ENCODE measurements at places on chromosomes 3 and 15.

DNA sequence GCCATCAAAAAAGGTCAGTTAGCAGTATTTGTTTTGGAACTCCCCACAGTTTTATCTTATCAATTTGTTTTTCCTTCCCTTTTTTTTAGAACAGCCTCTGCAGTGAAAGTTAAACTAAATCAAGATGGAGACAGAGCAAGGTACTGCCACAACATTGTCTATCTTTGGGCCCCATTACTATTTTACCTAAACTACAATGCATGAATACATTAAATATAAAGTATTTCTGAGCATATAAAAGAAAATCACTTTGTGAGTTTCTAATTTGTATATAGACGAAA lies 139.5 kb downstream of the MEIS2 start:
- no peak for DNase-seq
- no peak overlapping the region for H3K4me3 ChIP-seq
- no peaks in the 10 kb centered on the region for H3K4me1 ChIP-seq
- no peaks in the 10 kb centered on the region for H3K36me3 ChIP-seq

DNA sequence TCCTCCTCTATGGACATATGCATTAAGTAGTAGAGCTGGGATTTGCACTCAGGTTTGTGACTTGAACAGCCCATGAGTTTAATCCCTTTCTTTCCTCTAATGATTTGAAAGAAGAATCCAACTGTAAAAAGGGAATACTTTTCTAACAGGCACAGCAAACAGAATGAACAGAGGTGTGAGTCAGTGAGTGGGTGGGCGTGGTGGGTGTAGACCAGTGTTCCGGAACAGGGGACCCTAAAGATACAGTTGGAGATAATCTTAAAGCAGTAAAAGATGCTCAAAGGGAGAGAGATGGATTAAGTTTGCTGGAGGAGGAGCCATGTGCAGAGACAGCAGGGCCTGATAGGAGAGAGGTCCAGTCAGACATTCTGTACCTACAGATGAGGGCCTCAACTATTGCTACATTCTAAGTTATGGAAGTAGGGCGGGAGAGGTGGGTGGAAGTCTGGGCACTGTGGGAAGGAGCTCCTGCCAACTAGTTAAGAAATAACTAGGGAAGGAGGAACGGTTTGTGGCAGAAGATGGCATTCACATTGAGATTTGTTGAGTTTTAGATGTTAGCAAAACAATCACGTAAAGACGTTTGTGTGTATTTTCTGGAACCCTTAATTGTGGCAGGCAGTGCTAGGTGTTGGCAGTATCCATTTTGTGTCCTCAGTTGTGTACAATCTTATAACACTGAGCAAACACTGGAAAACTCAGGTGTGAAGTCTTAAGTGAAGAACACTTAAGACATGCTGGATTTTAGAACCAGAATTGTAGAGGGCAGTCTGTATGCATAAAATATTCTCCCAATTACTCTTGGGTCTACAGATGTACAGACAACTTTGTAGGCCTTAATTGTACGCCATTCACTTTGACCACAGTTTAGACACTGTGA lies 511.0 kb downstream of the GRM7 start:
- H3K36me3 ChIP-seq: no peaks in the 10 kb centered on the region
- DNase-seq: no peak
- H3K4me1 ChIP-seq: no peaks in the 10 kb centered on the region
- no peaks in the 10 kb centered on the region for H3K27me3 ChIP-seq
- no peak overlapping the region for H3K4me3 ChIP-seq

- no peaks in the 10 kb centered on the region for H3K36me3 ChIP-seq
- no peak overlapping the region for H3K4me3 ChIP-seq
- no peaks in the 10 kb centered on the region for H3K4me1 ChIP-seq
- DNase-seq: no peak
Observed at GRCh38 chr3:105580296-105580965, 213.7 kb downstream of the ALCAM start.

GRCh38 chr15:95085056-95085455 lies 853.7 kb downstream of the MCTP2 start:
- H3K27me3 ChIP-seq: no peaks in the 10 kb centered on the region
- no peaks in the 10 kb centered on the region for H3K36me3 ChIP-seq
- H3K4me3 ChIP-seq: no peak overlapping the region

DNA sequence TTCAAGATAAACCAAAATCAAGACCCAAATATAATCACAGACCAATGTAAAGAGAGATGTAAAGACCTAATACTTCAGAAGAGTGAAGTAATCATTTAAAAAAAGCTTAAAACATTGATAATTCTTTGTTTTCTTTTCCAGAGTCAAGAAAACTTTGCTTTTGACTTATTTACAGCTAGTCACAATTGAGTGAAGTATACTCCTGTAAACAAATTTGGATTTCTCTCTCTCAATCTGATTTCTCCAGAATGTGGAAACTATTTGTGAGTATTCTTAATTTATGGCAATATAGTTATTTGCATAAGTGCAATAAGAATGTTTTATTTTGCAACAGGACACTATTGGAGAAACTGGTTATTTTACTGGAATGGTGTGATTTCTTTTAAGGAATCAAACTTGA lies 43.7 kb upstream of the ZBTB20 start:
- no peak overlapping the region for H3K27ac ChIP-seq
- no peaks in the 10 kb centered on the region for H3K27me3 ChIP-seq
- DNase-seq: no peak
- peaks cover 3% of the 10 kb centered on the region for H3K36me3 ChIP-seq
- H3K4me1 ChIP-seq: no peaks in the 10 kb centered on the region
- H3K4me3 ChIP-seq: no peak overlapping the region

DNA sequence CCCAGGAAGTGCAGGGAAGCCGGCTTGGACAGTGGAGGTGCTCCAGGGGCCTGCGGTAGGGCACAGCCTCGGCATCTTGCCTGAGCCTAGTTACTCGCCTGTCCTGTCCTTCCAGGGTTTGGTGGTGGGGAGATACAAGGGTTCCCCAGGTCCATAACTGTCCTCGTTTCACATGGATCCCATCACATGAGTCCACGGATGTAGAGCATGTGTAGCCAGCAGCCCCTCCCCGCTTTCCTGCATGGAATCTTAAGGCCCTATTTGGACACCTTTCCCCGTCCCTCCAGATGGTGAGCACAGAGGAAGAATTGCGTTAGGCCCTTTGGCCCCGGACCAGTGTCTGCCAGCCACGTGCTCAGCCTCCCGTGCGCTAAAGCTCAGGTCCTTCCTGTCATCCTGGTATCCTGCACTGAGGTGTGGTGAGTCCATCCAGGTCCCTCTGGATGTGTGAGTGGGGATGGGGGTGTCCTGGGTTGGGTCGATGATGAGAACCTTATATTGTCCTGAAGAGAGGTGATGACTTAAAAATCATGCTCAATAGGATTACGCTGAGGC lies 230.4 kb downstream of the SNRPN start:
- H3K27me3 ChIP-seq: no peaks in the 10 kb centered on the region
- DNase-seq: no peak
- peaks cover 5% of the 10 kb centered on the region for H3K36me3 ChIP-seq
- no peak overlapping the region for H3K27ac ChIP-seq
- no peak overlapping the region for H3K4me3 ChIP-seq

GRCh38 chr3:138547342-138547975 lies 46.6 kb downstream of the CEP70 start:
- no peaks in the 10 kb centered on the region for H3K27me3 ChIP-seq
- no peak for DNase-seq
- peak overlapping the region; percentile 43 for H3K27ac ChIP-seq
- H3K36me3 ChIP-seq: peaks cover 41% of the 10 kb centered on the region
- no peak overlapping the region for H3K4me3 ChIP-seq

DNA sequence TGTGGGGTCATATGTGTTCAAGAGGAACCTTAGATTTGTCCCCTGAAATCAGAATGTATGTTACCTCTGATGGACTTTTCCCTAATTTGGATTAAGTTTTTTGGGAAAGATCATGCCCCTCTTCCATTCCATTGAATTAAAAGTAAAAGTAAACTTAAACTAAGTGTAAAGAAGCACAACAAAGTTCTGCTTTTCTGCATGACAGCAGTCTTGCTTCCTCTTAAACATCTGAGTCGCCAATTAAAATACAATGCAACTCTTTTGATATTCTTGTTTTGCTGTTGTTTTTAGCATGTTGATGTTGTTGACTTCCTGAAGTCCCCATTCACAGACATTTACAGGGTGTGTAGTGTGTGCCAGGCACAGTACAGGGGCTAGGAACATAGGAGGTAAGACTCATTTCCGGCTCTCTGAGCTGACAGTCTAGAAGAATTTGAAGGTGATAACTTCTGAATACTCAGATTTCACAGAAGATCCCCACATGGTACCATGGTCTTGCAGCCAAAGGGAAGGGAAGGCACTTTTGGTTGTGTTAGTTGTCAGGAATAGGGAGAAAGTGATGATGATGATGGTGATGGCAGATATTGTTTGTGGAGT lies 45.0 kb downstream of the USP13 start:
- H3K4me1 ChIP-seq: peaks cover 4% of the 10 kb centered on the region
- H3K4me3 ChIP-seq: no peak overlapping the region
- DNase-seq: no peak
- peaks cover 3% of the 10 kb centered on the region for H3K36me3 ChIP-seq

- H3K4me1 ChIP-seq: peaks cover 33% of the 10 kb centered on the region
- no peak overlapping the region for H3K4me3 ChIP-seq
- DNase-seq: no peak
- peaks cover 6% of the 10 kb centered on the region for H3K36me3 ChIP-seq
- H3K27me3 ChIP-seq: no peaks in the 10 kb centered on the region
Observed at GRCh38 chr3:188234132-188234531, 80.2 kb downstream of the LPP start.

- H3K27me3 ChIP-seq: no peaks in the 10 kb centered on the region
- H3K4me1 ChIP-seq: no peaks in the 10 kb centered on the region
- DNase-seq: no peak
- no peak overlapping the region for H3K4me3 ChIP-seq
- no peak overlapping the region for H3K27ac ChIP-seq
Observed at GRCh38 chr3:109125902-109126301, 8.0 kb upstream of the MORC1 start.

DNA sequence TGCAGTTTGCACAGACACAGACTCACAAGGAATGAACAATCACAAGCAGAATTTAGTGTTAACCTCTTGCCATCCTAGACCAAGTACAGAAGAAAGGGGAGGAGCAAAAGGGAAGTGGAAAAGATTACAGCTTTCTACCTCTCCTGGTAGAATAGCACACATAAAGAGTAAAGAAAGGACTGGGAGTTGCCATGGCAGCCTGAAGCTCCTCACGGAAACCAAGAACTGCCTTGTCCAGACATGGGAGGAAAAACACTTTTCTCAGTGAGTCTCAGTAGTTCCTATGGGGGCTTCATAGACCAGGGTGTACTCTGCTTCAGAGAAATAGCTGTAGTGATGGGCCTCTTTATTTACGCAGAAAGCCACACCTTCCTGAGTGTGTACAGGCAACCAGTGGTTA lies 114.7 kb upstream of the GAP43 start:
- H3K27me3 ChIP-seq: peaks cover 63% of the 10 kb centered on the region
- peaks cover 8% of the 10 kb centered on the region for H3K36me3 ChIP-seq
- DNase-seq: no peak
- no peak overlapping the region for H3K4me3 ChIP-seq

- no peak overlapping the region for H3K27ac ChIP-seq
- no peaks in the 10 kb centered on the region for H3K4me1 ChIP-seq
- no peaks in the 10 kb centered on the region for H3K36me3 ChIP-seq
Observed at GRCh38 chr3:124014366-124014942, 22.5 kb upstream of the ROPN1 start.

DNA sequence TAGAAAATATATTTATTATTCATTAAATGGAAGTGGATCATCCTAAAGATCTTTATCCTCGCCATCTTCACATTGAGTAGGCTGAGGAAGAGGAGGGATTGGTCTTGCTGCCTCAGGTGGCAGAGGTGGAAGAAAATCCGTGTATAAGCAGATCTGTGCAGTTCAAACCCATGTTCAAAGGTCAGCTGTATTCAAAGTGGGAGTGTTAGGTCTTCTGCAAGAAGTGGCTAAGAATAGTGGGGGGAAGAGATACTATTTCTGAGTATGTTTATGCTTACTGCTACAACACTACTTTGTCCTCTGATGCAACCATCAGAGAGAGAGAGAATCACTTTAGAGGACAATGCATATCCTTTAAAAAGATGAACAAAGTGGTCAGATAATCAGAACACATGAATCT lies 39.5 kb downstream of the YEATS2 start:
- no peak for DNase-seq
- no peak overlapping the region for H3K4me3 ChIP-seq
- no peaks in the 10 kb centered on the region for H3K27me3 ChIP-seq
- peaks cover 6% of the 10 kb centered on the region for H3K36me3 ChIP-seq
- H3K4me1 ChIP-seq: peaks cover 6% of the 10 kb centered on the region

DNA sequence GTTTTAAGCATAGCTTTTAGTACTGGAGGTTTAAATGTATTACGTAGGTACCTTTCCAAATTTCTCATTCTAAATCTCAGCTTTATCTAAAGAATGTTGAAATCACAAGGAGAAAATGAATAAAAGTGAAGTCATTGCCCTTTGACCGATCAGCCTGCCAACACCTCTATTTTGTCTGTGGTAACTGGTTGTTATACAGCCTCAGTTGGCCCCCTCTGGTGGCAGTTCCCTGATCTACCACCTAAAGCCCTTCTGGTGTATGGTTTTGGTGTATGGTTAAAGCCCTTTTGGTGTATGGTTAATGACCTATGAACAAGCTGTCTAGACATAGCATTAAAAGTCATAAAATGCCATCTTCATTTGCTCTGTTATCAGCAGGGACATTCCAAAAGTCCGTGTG lies 378.2 kb upstream of the AZI2 start:
- no peaks in the 10 kb centered on the region for H3K4me1 ChIP-seq
- peaks cover 3% of the 10 kb centered on the region for H3K36me3 ChIP-seq
- peak; percentile 14 for DNase-seq
- no peak overlapping the region for H3K4me3 ChIP-seq

- no peak overlapping the region for H3K4me3 ChIP-seq
- H3K36me3 ChIP-seq: no peaks in the 10 kb centered on the region
- H3K27ac ChIP-seq: no peak overlapping the region
- peak; percentile 16 for DNase-seq
Observed at GRCh38 chr3:107574650-107575049, 51.9 kb downstream of the BBX start.

GRCh38 chr3:64247991-64248646 lies 22.9 kb upstream of the PRICKLE2 start:
- no peak overlapping the region for H3K27ac ChIP-seq
- no peaks in the 10 kb centered on the region for H3K36me3 ChIP-seq
- H3K4me3 ChIP-seq: no peak overlapping the region
- H3K4me1 ChIP-seq: no peaks in the 10 kb centered on the region
- H3K27me3 ChIP-seq: no peaks in the 10 kb centered on the region

GRCh38 chr3:14561051-14561960 lies 21.2 kb upstream of the GRIP2 start:
- H3K4me3 ChIP-seq: no peak overlapping the region
- H3K27me3 ChIP-seq: peaks cover 17% of the 10 kb centered on the region
- peaks cover 6% of the 10 kb centered on the region for H3K4me1 ChIP-seq
- no peak overlapping the region for H3K27ac ChIP-seq
- no peaks in the 10 kb centered on the region for H3K36me3 ChIP-seq

GRCh38 chr3:15307580-15307979 lies 24.8 kb downstream of the SH3BP5 start:
- peaks cover 52% of the 10 kb centered on the region for H3K4me1 ChIP-seq
- no peak for DNase-seq
- no peak overlapping the region for H3K27ac ChIP-seq
- H3K4me3 ChIP-seq: no peak overlapping the region
- no peaks in the 10 kb centered on the region for H3K27me3 ChIP-seq
- peaks cover 5% of the 10 kb centered on the region for H3K36me3 ChIP-seq
